ENCODE measurements at places on chromosomes 1 and 21.
A peak's percentile ranks its signal among the peaks of the same experiment; 100 is the strongest.

GRCh38 chr1:9238134-9238533, 3.6 kb downstream of the H6PD start:
- no peak overlapping the region for H3K27ac ChIP-seq
- H3K4me1 ChIP-seq = peaks cover 12% of the 10 kb centered on the region
- no peak for DNase-seq

- no peak overlapping the region for H3K4me3 ChIP-seq
- peak; percentile 86 for DNase-seq
- no peaks in the 10 kb centered on the region for H3K36me3 ChIP-seq
- no peaks in the 10 kb centered on the region for H3K27me3 ChIP-seq
- no peak overlapping the region for H3K27ac ChIP-seq
- H3K4me1 ChIP-seq = no peaks in the 10 kb centered on the region
Measured at GRCh38 chr1:212457740-212458338, 25.1 kb downstream of the NENF start.

- H3K4me1 ChIP-seq = peaks cover 14% of the 10 kb centered on the region
- no peak for DNase-seq
- H3K27me3 ChIP-seq = no peaks in the 10 kb centered on the region
- H3K36me3 ChIP-seq = no peaks in the 10 kb centered on the region
- no peak overlapping the region for H3K4me3 ChIP-seq
Measured at GRCh38 chr1:183346276-183346732, 71.9 kb downstream of the NMNAT2 start.

- H3K36me3 ChIP-seq = peaks cover 3% of the 10 kb centered on the region
- H3K4me1 ChIP-seq = no peaks in the 10 kb centered on the region
- no peak for DNase-seq
- peak overlapping the region; percentile 28 for H3K4me3 ChIP-seq
- H3K27me3 ChIP-seq = no peaks in the 10 kb centered on the region
- H3K27ac ChIP-seq = no peak overlapping the region
Measured at GRCh38 chr1:28602536-28603439, 10.7 kb downstream of the RAB42 start.

All from H9 (cell line).